ENCODE measurements at places on chromosomes 3 and 15. TPM values are rescaled to one million over a fixed set of nuclear protein-coding genes. Genes with fewer than 3 reads are reported as not detected.

GRCh38 chr15:74038707-74039655 is 43.4 kb downstream of the GOLGA6A start:
- DNase-seq, result peak; percentile 96

Gene DOCK3
- 0.36 TPM for total RNA-seq

Gene FAM3D
- not detected for total RNA-seq

DNA sequence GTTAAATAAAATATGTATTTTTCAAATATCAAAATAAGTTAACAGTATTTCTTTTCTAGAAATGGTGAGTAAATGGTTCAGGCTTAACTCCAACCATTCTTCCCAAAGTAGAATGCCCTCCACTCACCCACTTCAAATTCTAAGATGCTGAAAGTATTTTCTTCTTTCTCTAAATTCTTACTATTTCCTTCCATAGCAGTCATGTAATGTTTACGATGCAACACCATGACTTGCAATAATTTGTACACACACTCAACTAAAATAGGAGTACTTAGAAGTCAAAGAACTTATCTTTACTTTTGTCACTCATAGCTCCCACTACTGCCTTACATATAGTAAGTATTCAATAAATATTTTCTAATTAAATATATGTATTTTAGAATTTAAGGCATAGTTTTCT is 65.0 kb downstream of the AQR start:
- DNase-seq, result no peak

DNA sequence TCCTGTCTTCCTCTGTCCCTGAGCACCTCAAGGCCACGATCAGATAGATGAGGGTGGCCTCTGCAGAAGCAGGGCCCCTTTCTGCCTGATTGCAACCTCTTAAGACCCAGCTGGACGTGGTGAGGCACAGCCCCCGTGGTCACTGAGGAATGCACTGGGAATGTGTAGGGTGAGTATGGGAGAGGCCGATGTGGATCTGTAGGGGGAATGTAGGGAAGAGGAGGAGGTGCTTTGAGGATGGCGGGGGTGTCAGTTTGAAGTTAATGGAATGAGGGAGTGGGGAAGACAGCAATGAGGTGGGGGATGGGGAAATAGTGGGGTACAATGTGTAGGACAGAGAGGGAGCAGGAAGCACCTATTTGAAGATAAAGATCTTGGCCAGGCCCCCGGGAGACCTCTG is 785 bp upstream of the IQCF5 start:
- DNase-seq, result no peak

DNA sequence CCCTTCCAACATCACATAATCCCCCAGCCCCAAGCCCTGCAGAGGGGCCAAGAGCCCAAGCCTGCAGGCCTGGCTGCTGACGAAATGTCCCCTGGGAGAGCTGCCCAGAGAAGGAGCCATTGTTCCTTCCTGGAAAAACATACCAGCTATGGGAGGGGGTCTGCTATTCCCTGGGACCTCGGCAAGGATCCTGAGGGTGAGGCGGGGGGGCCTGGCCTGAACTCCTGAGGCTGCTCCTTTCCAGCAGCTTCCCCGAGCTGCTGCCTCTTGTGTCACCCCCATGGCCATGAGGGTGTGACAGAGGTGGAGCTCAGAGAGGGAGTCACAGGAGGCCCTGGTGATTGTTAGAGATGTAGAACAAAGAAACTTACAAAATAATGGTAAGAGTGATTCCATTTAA is 12.9 kb downstream of the LOXL1 start:
- DNase-seq, result peak; percentile 33

Gene OXNAD1
- total RNA-seq, result 15.7 TPM

DNA sequence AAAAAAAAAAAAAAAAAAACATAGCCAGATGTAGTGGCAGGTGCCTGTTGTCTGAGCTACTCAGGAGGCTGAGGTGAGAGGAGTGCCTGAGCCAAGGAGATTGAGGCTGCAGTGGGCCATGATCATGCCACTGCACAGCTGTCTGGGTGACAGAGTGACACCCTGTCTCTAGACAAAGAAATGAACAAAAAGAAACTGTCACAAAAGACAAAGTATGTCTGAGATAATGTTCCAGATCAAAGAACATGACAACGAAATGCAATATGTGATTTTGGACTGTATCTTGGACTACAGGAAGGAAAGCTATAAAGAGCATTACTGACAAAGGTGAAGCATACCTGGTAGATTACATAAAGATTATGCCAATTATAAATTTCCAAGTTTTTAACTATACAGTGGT is 862.8 kb downstream of the ROBO2 start:
- DNase-seq, result no peak

DNA sequence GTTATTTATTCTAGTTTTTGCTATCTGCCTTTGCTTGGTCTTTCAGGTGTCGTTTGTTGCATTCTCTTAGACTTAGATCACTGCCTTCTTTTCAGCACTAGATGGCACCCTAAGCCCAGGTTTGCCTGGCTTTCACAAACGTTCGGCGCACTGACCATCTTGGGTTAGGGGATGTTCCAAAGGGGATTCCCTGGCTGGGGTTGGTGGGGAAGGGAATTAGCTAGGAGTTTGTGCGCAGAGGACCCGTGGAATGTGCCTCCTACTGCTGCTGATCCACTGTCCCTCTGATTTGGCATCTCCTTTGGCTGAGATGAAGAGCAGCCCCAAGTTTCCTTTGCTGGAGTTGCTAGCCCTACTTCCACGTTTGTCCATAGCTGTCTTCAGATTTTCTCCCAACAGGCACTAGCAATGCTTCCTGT is 33.9 kb downstream of the PFN2 start:
- DNase-seq, result peak; percentile 71

GRCh38 chr3:126668450-126669401 is 13.8 kb upstream of the TXNRD3 start:
- DNase-seq, result no peak

GRCh38 chr15:75143738-75144334 is 57.8 kb upstream of the C15orf39 start:
- DNase-seq, result no peak

DNA sequence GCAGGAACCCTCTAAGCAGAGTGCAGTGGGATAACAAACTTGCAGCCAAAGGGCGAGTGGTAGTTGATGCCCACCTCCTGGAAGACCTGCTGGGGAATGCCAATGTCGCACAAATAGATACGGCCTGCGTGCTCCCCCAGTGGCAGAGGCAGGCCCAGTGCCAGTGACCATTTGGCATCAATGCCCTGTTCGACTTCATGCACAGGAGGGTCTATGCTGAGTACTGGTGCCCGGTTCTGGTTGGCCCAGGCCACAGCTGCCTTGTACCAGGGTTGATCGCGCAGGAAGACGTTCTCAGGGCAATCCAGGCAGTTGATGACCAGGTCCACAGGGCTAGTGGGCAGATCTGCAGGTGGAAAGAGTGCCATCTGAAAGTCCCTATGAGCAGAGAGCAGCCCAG is 17.0 kb downstream of the CLK3 start:
- no peak for DNase-seq

DNA sequence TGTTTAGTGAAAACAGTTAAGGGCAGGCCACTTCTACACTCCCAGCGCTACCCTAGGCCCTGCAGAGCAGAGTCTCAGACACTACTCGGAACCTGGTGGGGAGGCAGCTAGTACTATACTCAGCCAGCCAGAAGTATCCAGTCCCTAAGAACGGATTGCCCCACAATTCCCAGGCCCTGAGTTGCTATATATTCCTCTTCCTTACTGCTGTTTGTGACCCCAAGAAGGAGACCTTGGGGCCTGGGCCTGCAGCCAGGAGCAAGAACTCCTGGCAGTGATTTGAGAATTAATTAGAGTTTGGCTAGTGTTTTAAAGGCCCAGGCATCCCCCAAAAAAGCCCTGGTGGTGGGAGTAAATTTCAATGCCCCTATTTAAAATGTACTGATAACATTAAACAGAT is 87.7 kb downstream of the RBPMS2 start:
- no peak for DNase-seq

- no peak for DNase-seq
These were observed 16.2 kb upstream of the CCR8 start for GRCh38 chr3:39313289-39313688.

GRCh38 chr3:62378921-62379320 is 5.6 kb upstream of the FEZF2 start:
- no peak for DNase-seq

DNA sequence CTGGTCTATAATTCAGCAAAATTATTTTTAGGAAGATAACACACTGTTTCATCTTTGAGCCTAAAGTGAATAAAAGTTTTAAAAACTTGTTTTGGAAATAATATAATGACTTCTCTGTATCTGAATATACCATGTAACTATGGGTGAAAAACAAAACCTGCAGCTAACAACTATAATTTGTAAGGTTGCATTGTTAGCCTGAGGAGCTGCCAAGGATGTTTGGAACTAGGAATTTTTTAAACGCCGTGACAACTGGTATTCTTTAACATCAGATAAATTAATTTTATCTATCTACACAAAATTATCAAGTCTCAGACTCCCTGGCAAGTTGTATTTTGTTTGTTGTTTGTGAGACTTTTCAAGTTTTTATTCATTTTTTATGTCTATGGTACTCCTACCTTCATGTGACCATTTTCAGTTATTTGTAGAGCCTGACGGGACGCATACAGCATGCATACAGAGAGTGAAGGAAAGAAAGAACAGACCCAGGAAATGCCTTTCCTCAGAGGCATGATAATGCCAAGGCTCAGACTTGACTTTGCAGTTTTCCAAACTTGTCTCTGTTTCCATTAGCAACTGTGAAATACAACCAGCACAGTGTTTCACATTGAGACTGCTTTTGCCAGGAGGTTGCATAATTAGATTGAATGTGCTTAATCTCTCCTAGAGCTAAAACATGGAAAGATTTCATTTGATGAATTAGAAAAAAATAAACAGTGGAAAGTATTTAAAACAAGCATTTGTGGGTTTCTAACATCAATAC is 60.8 kb upstream of the ARHGEF26 start:
- DNase-seq, result peak; percentile 91

Gene DIPK2A
- total RNA-seq, result 162 TPM

DNA sequence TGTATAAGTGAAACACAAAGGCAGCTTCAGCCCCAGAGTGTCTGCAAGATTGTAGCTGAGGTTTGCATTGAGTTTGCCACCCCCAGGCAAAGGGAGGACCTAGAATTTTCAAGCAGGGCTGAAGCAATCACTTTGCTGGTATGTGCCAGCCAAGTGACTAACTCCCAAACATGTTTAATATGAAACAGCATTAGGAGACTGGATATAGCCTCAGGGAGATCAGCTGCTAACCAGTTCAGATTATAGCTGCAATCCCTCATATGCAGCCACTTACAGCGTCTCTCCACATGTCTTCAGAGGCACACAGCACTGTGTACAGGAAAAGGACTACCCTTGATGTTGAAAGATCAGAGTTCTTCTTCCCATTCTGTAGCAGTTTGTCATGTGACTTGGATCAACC is 38.4 kb upstream of the PPP2R3A start:
- peak; percentile 27 for DNase-seq

- DNase-seq, result peak; percentile 59
These were observed 31.0 kb downstream of the HEG1 start for GRCh38 chr3:125024817-125025216.

GRCh38 chr3:186374376-186374775 is 12.3 kb upstream of the DGKG start:
- no peak for DNase-seq

DNA sequence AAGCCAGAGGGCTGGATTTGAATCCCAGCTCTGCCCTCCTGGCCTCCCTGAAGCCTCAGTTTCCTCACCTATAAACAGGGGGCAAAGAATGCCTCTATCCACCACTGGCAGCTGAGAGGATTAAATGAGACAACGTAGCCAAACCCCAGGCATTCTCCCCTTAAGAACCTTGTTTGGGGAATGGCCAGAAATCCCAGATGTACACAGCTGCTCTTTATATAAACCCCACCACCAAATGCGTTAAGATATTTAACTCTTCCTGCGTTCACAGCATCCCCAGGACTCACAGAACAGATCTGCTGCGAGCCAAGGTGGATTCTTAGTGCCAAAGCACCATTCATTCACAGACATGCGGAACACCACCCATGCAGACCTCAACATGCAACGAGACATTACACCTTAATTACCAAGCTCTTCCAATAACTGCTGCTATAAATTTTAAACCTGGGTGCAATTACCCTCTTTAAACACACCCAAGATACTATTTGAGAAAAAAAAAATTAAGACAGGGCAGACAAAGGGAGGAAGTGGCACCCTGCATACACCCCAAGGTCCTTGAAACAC is 5.2 kb downstream of the TLE3 start:
- DNase-seq, result no peak

Gene MEGF11
- total RNA-seq, result not detected

Gene CEP19
- total RNA-seq, result 4.0 TPM

DNA sequence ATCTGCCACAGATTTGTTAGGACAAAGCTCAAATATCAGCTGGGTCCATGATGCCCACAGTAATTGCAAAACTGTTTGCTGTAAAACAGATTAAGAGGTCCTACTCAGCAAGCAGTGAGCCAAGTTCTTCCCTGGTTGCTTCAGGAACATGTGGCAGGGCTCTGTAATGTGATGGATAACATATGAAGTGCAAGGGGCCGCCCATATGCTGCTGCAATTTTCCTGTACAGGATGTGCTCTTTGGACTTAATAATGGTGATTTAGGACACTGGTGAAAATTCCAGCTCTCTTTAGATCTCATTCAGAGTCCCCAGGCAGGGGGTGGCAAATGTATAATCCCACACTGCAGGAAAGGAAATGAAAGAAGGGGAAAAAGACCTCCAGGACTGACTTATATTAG is 289.4 kb downstream of the LSAMP start:
- no peak for DNase-seq

GRCh38 chr3:59374091-59374817 is 324.4 kb upstream of the CFAP20DC start:
- no peak for DNase-seq

DNA sequence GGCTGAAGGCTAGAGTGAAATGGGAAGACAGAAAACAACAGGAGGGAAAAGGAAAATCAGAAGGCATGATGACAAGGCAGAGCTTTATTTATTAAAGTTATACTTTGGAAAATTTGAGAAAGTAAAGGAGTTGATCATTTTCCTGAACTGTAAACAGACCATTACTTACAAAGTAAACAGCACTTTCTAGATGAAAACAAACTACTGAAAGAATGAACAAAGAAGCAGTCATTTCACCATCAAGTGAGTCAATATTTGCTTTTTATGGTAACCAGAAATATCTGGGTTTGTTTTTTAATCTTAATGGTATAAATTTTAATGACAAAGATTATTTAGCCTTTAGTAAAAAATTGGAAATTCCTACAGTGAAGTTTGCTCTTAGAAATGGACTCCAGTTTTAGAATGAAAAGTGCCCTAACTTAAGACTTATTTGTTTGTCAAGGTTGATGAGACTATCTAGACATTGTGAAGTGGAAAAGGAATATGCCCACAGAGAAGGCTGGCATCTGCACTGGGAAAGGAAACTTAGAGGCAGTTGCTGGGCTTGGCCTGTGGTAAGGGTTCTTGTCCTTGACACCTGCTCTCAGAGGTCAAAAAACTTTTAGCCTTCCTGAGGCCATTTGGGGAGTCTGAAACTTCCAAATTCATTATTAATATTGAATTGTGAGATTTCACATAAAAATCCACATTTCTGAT is 47.2 kb downstream of the SPTSSB start:
- DNase-seq, result no peak

Gene TMEM40
- not detected for total RNA-seq
